GM12892 (cell line): ENCODE measurements at places on chromosomes 7 and 10.
A peak's percentile ranks its signal among the peaks of the same experiment; 100 is the strongest.

GRCh38 chr10:42635098-42635497 is 3.3 kb downstream of the ZNF33B start:
- DNase-seq = no peak

- no peak for DNase-seq
Observed at GRCh38 chr7:13829914-13830900, 159.3 kb downstream of the ETV1 start.

- no peak for DNase-seq
Observed at GRCh38 chr10:62733654-62734293, 70.7 kb upstream of the ADO start.

- no peak for DNase-seq
Observed at GRCh38 chr10:51743146-51743545, 43.8 kb upstream of the CSTF2T start.

GRCh38 chr10:74753442-74754211 is 72.8 kb upstream of the KAT6B start:
- DNase-seq = no peak

- peak; percentile 86 for DNase-seq
Observed at GRCh38 chr10:70132098-70133029, at the start of gene AIFM2. Gene AIFM2 (minus strand): TSS chr10:70132825. CDS start chr10:70124084, 8,741 bp downstream.

- no peak for DNase-seq
Observed at GRCh38 chr10:100816671-100817070, 71.3 kb downstream of the PAX2 start.

DNA sequence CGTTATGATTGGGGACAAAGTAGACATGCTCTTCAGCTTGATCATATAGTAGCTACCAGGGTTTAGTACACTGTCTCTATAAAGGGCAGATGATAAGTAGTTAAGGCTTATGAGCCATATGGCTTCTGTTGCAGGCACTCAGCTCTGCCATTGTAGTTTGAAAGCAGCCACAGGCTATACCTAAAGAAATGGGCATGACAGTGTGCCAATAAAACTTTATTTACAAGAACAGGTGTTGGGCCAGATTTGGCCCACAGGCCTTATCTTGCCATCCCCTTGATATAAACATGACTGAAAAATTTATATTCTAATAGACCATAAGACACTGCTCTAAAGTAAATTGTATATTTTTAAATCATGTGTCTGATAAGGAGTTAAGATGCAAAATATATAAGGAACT is 36.6 kb downstream of the GRK5 start:
- DNase-seq = no peak

DNA sequence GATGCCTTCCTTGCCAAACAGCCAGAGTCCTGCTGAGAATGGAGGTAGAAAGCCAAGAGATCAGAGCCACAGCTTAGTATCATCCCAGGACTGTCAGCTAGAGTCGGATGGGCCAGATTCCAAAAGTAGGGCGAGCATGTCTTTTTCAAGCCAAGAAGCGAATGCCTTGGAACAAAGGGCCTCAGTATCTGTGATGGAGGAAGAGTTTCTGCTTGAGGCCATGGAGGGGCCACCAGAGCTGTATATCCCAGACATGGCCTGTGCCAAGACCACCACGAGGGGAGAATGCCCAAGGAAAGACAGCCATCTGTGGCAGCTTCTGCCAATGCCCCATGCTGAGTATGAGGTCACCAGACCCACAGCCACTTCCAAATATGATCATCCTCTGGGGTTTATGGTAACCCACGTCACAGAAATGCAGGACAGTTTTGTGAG is 44.3 kb upstream of the PPP1R17 start:
- DNase-seq = no peak

- DNase-seq = no peak
Observed at GRCh38 chr10:128546651-128547165, 420.5 kb upstream of the MKI67 start.

DNA sequence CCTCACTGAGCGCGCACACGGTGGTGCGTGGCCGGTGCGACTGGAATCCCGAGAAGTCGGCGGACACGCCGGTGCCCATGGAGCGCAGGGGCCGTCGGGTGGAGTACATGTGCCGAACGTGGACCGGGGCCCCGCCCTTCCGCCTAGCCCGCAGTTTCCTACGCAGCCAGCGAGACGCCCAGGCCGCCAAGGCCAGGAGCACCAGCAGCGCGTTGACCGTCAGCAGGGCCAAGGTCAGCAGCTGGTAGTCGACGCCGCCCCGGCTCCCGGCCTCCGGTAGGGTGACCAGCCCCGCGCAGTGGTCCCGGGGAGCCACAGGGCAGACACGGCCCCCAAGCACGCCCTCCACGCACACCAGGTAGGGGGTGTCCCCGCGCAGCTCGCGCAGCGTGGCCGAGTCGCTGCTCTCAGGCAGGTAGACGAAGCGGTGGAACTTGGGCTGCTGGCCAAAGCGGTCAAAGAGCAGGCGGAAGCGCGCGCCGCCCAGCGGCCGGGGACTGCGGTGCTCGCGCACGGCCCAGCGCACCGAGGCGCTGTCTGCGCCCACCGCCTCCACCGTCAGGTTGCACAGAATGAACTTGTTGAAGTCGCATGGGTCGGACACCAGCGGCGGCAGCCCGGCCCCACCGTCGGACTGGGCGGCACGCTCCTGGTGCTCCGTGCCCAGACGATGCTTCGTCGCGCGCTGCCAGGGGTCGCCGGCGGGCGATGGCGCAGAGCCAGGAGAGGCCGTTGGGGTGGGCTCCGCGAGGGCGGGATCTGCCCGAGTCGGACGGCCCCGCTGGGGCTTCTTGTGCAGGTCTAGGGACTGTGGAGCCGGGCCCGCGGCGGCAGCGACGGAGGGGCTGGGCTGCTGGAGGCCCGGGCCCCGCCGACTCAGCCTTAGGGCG is 2.2 kb downstream of the TRIL start:
- peak; percentile 38 for DNase-seq

DNA sequence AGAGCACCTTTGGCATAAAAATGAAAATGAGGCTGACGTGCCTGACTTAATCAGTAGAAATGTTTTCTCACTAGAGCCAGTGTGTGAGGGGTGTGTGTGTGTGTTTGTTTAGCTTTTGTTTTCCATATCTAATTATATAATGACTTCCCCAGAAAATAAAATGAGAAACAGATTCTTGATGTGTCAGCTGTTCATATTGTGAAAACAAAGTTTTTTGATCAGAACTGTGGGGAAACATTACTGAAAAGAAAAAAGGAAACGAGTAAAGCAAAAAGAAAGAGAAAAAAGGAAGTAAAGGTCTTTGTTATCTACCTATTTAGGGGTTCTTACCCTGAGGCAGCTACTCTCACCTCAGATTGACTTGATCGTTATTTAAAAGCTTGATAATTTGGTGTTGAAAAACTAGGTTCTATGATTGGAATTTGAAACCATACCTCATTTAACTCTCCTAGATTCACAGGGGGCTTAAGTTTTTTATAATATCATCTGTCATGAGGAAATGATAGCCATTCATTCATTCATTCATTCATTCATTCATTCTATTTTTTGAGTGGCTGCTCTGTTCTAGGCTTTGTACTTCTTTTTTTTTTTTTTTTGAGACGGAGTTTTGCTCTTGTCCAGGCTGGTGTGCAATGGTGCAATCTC is 58.0 kb downstream of the CREM start:
- no peak for DNase-seq

GRCh38 chr7:43119371-43120075 is 7.1 kb downstream of the HECW1 start:
- DNase-seq = no peak

GRCh38 chr10:68604441-68604840 is 44.3 kb downstream of the TET1 start:
- no peak for DNase-seq

- no peak for DNase-seq
Observed at GRCh38 chr10:72134785-72135767, 46.7 kb upstream of the SPOCK2 start.

DNA sequence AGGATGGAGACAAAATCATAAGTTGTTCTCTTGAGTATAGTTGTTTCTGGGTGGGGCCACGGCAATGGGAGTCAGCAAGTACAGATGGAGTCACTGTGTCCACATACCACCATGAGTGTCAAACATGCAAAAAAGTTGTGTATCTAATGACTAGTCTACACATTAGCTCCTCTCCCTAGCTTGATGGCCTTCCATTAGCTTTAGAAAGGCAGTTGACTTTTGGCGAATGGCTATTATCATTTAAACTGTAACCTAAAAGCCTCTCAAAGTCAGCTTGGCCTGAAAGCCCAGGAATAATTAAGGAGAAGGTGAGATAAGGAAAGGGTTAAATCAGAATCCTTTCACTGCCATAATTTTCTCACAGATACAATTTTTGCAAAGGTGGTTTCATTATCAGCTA is 95.5 kb upstream of the MEOX2 start:
- DNase-seq = no peak
